Activated CD4-positive, alpha-beta memory T cell treated with anti-CD3 and anti-CD28 coated beads, Interleukin-2, amount 10 ng/mL, durations not matched to agents 7 days and 5 days (primary cell): ENCODE measurements at places on chromosomes 6 and 20. TPM values are rescaled to one million over a fixed set of nuclear protein-coding genes. Genes with fewer than 3 reads are reported as not detected.

Gene RIMS1
- total RNA-seq, result not detected

Gene NKAIN2
- not detected for total RNA-seq

Gene TRAM2
- 5.7 TPM for total RNA-seq

GRCh38 chr6:106360989-106361430, 493 bp downstream of the CRYBG1 start:
- H3K4me3 ChIP-seq, result peak overlapping the region; percentile 62
- H3K27ac ChIP-seq, result no peak overlapping the region
- H3K27me3 ChIP-seq, result peaks cover 52% of the 10 kb centered on the region
- peaks cover 12% of the 10 kb centered on the region for H3K4me1 ChIP-seq

DNA sequence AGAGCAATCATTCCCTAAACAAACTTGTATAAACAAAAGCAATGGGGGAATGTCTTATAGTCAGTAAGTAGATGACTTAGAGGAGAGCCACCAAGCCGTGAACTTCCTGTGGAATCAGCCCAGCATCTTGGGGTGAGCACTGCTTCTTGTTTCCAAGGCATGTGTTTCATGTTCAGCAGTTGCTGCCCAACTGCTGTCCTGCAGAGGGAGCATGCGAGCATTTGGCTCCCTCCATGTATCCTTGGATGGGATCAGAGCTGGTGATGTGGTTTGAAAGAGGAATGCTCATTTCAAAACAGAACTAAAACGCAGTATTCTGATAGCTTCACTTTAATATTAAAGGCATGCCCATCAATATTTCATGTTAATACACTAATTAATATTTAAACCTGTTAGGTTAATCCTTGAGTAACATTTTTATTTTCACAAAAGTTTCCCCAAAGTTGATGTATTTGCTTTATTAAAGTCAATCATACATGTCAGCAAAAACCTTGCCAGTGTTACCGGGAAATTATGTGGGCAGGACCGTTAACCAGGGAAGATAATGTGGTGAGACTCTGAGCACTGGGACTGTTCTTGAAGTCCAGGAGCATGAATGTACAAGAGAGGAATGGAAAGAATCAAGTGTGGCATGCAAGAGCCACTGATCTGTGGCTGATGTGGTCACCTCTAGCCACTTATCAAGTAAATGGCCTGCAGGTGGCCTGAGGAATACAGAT, 172.1 kb upstream of the GGTLC1 start:
- no peaks in the 10 kb centered on the region for H3K36me3 ChIP-seq
- no peak for DNase-seq
- no peak overlapping the region for H3K27ac ChIP-seq
- peaks cover 11% of the 10 kb centered on the region for H3K4me1 ChIP-seq
- no peak overlapping the region for H3K4me3 ChIP-seq

DNA sequence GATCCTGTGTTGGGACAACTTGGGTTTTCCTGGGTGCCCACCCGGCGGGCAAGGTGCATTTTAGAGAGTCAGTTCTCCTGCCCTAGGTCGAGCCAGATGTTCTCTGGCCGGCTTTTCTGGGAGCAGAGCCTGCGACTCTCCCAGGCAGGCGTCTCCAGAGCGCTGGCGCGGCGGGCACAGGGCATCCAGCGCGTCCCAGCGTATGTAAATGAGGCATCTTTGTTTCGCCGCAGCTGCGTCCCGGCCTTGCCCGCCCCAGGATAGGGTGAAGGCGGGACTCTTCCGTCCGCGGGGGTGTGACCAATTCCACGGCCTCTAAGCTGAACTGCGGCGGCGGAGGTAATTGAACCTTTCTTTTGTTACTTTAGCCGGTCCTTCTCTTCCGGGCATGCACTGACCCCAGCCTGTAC, 9.1 kb downstream of the GRIK2 start:
- peaks cover 1% of the 10 kb centered on the region for H3K4me1 ChIP-seq
- H3K27me3 ChIP-seq, result peaks cover 42% of the 10 kb centered on the region
- DNase-seq, result no peak
- peaks cover 3% of the 10 kb centered on the region for H3K36me3 ChIP-seq

GRCh38 chr6:153101461-153101860, 29.6 kb downstream of the RGS17 start:
- no peaks in the 10 kb centered on the region for H3K4me1 ChIP-seq
- no peak for DNase-seq
- H3K27me3 ChIP-seq, result peaks cover 7% of the 10 kb centered on the region

Gene PGC
- total RNA-seq, result not detected

Gene MUC21
- total RNA-seq, result not detected

Gene C4A
- 5.7 TPM for total RNA-seq

GRCh38 chr6:136351518-136352110, 62.0 kb upstream of the BCLAF1 start:
- H3K36me3 ChIP-seq, result no peaks in the 10 kb centered on the region
- H3K27ac ChIP-seq, result no peak overlapping the region
- H3K4me1 ChIP-seq, result no peaks in the 10 kb centered on the region
- H3K4me3 ChIP-seq, result no peak overlapping the region
- DNase-seq, result no peak
- H3K27me3 ChIP-seq, result peaks cover 3% of the 10 kb centered on the region

GRCh38 chr6:125346201-125346925, 44.6 kb upstream of the HDDC2 start:
- H3K27ac ChIP-seq, result no peak overlapping the region
- H3K27me3 ChIP-seq, result peaks cover 4% of the 10 kb centered on the region
- no peak overlapping the region for H3K4me3 ChIP-seq
- no peak for DNase-seq
- H3K4me1 ChIP-seq, result no peaks in the 10 kb centered on the region
- no peaks in the 10 kb centered on the region for H3K36me3 ChIP-seq

DNA sequence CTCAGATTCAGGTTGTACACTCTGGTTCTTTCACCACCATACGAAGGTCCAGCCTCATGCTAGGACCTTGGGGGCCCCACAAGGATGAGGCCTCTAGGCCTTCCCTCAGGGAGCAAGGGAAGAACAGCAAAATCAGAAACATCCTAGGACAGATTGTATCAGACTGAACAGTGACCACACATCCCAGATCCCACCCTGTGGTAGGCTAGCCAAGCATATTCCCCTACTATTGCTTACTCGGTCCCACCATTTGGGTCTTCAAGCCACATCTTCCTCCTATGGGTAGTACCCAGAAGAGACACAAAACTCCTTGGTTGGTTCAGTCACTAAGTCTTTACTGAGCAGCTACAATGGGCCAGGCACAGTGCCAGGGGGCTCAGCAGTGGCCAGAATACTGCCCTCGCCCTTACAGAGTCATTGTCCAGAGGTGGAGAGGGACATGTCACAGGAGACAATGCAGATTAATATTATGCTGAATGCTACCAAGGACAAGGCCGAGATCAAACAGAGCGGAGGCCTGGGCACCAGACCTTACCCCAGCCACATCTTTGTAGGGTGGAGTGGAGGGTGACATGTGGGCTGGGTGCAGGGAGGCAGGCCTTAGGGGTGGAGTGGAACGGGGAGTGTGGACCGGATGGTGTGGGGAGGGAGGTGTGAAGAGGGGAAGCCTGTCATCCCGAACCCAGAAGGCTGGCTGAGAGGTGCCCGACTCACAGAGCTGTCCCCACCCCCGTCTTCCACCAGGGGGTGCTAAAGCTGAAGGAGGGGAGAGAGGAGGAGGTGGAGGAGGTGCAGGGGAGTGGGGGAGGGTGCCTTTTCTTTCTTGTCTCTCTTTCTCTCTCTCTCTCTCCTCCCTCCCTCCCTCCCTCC, 6.8 kb upstream of the MAPK13 start:
- H3K27me3 ChIP-seq, result no peaks in the 10 kb centered on the region
- H3K4me3 ChIP-seq, result peak overlapping the region; percentile 22
- peaks cover 18% of the 10 kb centered on the region for H3K36me3 ChIP-seq
- peaks cover 79% of the 10 kb centered on the region for H3K4me1 ChIP-seq

Gene CTSA
- total RNA-seq, result 64.3 TPM

DNA sequence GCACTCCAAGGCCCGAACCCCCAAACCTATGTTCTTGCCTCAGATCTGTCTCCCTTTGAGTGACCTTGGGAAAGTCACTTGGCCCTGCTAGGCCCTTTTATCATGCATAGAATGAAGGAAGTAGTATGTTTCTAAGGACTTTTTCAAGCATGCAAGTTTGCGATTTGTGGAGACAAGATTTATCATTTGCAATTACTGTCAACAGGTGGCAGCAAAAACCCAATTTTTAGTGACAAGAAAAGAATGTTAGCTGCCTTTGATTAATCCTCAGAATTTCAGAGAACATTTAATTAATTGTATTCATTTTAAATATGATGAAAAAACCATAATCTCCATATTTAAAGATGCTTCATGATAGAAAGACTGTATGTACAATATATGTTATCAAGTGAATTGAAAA, 28.3 kb upstream of the PREP start:
- H3K36me3 ChIP-seq, result no peaks in the 10 kb centered on the region
- no peak overlapping the region for H3K4me3 ChIP-seq
- H3K27me3 ChIP-seq, result peaks cover 4% of the 10 kb centered on the region
- no peak overlapping the region for H3K27ac ChIP-seq

DNA sequence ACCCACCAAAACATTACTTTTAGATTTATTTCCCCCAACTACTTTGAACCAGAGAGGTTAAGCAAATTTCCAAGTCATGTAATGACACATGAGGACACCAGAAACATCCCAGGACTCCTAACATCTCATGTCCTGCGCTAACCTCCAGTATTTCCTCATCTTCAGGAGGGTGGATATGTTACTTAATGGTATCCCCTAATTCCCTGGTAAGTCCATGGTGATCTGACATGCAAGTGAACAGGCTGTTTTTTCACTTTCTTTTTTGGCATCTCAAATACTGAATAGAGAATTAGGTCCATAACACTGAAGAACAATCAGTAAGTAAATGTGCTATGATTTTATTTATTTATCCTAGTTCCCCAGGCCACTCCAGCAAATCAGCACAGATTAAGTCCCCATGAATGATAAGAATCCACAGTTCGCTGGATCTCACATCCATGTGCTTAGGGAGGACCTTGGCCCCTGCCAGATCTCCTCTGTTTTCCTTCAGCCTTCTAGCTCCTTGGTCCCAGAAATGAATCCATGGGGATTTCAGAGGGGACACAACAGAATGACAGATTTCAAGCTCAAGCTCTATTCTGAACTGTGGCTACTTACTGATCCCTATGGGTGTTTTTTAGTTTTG, 334.6 kb downstream of the CDC5L start:
- H3K27me3 ChIP-seq, result peaks cover 4% of the 10 kb centered on the region
- H3K36me3 ChIP-seq, result no peaks in the 10 kb centered on the region
- H3K4me1 ChIP-seq, result no peaks in the 10 kb centered on the region

DNA sequence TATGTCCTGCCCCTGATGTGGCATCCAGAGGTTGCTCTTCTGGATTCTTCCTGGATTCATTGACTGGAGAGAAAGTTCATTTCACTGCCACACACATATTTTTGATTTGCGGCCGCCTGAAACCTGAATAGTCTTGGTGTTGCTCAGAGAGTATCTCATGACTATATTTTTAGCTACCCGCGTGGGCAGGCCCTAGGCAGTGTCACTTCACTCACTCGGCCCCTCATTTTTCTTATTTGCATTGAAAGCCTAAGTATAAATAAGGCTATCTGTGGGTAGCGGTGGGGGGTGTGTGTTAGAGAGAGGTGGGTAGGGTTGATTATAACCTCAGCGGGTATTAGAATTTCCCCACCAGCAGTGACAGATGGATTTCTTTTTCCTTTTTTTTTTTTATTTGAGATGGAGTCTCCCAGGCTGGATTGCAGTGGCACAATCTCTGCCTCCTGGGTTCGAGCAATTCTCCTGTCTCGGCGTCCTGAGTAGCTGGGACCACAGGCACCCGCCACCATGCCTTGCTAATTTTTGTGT, 113.5 kb downstream of the JARID2 start:
- H3K27me3 ChIP-seq, result no peaks in the 10 kb centered on the region
- DNase-seq, result no peak
- H3K4me3 ChIP-seq, result no peak overlapping the region
- no peak overlapping the region for H3K27ac ChIP-seq
- H3K36me3 ChIP-seq, result peaks cover 14% of the 10 kb centered on the region

Gene PLN
- not detected for total RNA-seq

GRCh38 chr6:158219228-158219627, 51.1 kb downstream of the GTF2H5 start:
- no peak overlapping the region for H3K27ac ChIP-seq
- no peak for DNase-seq
- H3K36me3 ChIP-seq, result no peaks in the 10 kb centered on the region

Gene AK9
- 5.5 TPM for total RNA-seq

- peaks cover 76% of the 10 kb centered on the region for H3K36me3 ChIP-seq
- H3K27me3 ChIP-seq, result no peaks in the 10 kb centered on the region
- no peak for DNase-seq
- H3K4me1 ChIP-seq, result peaks cover 30% of the 10 kb centered on the region
- H3K27ac ChIP-seq, result no peak overlapping the region
Measured at GRCh38 chr6:24658573-24659560, 7.8 kb downstream of the TDP2 start.
